Stimulated activated CD8-positive, alpha-beta memory T cell treated with anti-CD3 and anti-CD28 coated beads, Interleukin-15, amount 100 ng/mL, for 4 hours (primary cell): ENCODE measurements at places on chromosomes 6 and 20.

- DNase-seq: no peak
Measured at GRCh38 chr6:138291849-138292181, 73.5 kb upstream of the PBOV1 start.

GRCh38 chr6:37725957-37726356 is 28.3 kb upstream of the MDGA1 start:
- DNase-seq: no peak

- no peak for DNase-seq
Measured at GRCh38 chr20:46622165-46622564, 29.1 kb downstream of the SLC13A3 start.

DNA sequence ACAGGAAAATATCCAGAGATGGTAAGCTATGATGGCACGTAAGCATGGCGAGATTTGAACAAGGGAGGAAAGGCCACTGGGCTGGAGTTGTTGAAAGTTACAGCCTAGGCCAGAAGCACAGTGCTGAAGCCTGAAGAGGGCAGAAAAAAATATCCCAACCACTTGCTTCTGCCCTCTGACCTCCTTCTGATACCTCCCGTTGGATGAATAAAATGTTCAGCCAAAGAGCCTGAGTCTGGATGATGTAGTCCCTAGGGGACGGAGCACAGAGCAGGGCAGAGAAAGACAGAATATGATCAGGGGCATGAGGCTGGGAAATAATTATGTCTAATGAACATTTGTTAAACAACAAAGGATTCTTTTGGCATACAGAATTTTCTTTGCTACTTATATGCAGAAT is 19.7 kb downstream of the KLHL31 start:
- no peak for DNase-seq

DNA sequence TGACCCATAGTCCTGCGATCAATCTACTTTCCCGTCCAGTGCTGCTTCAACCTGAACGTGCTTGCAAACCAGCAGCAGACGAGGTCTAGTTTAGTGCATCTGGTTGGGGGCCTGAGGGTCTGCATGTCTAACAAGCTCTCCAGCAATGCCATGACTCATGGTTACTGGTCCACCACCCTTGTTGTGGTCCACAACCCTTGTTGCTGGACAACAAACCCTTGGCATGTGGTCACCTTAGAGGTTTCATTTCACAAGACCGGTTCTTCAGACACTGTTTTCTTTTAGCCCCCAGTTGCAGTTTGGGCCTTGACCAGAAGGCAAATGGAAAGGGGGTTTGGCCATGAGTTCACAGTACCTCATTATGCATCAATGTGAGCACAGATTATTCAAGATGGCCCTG is 424.8 kb downstream of the QKI start:
- no peak for DNase-seq

DNA sequence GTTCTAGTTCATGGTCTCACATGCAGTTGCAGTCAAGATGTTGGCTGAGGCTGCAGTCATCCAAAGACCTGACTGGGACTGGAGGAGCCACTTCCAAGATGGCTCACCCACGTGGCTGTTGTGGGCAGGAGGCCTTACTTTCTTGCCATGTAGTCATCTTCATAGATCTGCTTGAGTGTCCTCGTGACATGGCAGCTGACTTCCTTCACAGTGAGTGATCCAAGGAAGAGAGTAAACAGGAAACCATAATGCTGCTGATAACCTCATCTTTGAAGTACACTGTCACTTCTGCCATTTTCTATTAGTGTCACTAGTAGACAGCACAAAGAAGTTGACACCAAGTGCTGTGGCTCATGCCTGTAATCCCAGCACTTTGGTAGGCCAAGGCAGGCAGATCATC is 40.1 kb upstream of the AKIRIN2 start:
- DNase-seq: no peak

GRCh38 chr6:147881432-147881831 is 372.9 kb downstream of the SAMD5 start:
- no peak for DNase-seq

DNA sequence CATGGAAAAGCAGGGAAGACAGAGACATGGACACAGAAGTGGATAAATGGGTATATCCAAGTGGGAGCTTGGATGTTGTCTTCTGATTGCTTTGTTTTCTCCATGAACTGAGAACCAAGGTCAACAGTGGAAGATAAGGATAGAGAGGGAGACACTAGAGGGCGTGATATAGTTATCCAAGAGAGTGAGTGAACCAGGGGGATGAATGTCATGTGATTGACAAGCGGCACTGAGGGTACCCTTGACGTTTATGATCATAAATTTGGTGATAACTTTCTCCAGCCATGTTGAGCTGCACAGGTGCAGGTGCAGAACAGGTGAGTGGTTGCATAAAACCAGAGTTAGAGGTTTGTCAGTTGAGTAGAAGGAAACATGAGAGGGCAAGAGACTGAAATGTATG is 20.7 kb downstream of the EBF4 start:
- DNase-seq: no peak

DNA sequence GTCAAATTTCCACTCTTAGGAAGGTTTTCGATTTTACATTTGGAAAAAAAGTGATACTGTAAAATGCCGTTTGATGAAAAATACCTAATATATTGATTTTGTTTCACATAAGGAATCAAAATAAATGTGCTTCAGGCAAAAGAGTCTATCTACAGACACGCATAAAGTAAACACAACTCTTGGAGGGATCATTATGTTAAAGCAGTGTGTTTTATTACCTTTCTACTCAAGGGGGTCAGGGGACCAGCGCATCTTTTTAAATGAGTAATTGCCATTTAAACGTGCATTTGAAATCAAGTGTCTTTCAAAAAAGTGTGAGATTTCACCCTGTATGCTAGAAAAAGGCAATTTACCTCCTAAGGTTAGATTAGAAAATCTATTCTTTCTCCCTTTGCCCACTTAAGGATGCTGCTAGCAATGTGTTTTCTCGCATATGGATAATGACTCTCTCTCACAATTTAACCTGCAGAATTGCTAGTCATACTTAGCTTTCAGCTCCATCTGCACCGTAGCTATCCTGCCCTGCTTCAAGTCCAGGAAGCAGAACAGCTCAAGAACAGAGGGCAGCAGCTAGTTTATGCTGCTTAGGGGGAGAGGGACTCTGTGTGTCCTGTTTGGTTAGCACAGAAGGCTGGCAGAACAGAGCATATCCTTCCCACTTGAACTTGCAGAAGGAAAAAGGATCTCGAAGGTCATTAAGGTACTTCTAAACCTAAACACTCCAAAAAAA is 35.0 kb downstream of the NKAIN2 start:
- no peak for DNase-seq

- no peak for DNase-seq
Measured at GRCh38 chr6:81148751-81149150, 603.7 kb downstream of the TENT5A start.

DNA sequence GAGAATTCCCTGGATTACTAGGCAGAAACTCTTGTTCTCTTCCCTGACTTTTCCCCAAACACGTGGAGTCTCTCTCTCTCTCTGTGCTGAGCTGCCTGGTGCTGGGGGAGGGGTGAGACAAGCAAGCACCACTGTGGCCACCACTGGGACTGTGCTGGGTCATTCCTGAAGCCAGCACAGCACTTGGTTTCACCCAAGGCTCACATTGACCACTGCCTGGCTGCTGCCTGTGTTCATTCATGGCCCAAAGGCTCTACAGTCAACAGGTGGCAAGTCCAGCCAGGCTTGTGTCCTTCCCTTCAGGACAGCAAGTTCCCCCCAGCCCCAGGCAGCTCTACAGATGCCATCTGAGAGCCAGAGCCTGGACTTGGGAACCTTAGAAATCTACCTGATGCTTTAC is 92.2 kb downstream of the CTNNBL1 start:
- DNase-seq: no peak

DNA sequence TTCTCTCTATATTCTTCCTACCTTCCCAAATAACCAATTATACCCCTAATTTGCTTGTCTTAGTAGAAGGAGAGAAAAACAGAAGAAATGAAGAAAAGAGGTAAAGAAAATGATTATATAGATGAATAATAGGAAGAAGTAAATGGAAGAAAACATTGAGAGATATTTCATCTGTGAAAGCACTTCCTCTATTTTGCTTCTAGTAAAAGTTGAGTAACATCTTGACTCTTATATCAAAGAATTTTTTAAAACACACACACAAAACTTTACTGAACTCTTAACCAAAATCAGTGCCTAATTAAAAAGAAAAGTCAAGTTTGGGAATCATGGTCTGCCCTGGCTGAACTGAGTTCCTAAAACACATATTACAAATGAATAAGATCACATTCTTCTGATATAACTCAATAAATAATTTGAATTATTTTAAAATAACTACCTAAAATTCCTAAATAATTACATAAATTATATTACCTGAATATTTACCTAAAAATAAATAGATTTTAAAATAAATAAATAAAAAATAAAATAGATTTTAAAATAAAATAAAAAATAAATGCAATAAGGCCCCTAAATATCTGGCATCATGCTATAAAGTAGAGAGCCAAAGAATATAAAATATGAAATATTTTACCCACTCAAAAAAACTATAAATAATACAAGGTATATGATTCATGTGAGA is 8.8 kb downstream of the SLC17A2 start:
- DNase-seq: no peak

- DNase-seq: no peak
Measured at GRCh38 chr6:36757206-36757605, 59.6 kb downstream of the RAB44 start.

GRCh38 chr6:53426667-53427270 is 78.0 kb upstream of the ELOVL5 start:
- no peak for DNase-seq

DNA sequence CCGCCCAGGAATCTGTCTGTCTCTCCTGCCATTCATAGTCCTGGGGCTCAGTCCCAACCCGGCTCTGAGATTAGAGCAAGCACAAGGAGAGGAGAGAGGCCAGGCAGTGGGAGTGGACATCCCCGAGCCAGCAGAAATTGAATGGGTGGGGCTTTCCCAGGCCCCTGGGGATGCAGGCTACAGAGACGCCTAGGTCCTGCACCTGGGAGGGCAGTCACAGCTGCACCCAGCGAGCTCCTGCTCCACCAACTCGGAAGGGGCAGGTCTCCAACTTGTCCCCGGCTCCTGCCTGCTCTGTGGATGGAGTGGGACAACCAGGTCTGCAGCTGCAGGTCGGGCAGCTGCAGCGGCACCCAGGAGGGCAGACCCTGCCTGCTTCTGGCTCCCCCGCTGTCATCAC is 11.1 kb upstream of the AIG1 start:
- no peak for DNase-seq

- DNase-seq: no peak
Measured at GRCh38 chr6:6176586-6177228, 143.8 kb downstream of the F13A1 start.

DNA sequence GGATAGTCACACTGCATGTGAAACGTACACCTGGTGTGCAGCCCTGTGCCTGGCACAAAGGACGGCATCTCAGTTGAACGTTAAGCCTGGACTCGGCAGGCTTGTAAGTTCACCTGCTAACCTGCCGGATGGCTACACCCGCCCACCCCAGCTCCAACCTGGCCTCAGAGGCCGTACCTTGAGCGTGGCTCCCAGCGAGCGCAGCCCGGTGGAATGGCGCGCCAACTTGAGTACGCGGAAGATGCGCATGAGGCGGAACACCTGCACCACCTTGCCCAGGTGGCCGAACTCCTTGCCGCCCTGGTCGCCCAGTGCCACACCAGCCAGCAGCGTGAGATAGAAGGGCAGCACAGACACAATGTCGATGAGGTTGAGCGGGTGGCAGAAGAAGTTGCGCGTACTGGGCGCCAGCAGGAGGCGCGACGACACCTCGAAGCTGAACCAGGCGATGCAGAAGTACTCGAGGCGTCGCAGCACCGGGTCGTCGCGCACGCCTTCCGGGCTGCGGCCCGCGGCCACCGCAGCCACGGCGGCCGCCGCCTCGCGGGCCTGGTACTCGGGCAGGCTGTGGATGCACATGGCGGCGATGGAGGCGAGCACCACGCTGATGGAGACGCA is 3.3 kb downstream of the KCNS1 start:
- no peak for DNase-seq

DNA sequence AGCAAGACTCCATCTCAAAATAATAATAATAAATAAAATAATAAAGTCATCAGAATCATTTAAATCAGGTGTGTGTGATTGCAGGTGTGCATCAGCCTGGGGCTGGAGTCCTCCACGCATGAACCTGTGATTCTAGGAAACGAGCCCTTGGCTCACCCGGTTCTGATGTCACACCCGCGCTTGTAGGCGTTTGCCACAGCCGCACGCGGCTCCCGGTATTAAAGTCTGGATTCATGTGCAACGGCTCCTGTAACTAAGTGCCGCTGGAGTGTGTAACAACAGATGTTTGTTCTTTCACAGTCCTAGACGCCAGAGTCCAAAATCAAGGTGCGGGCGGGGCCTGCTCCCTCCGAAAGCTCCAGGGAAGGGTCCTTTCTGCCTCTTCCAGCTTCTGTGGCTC is 45.2 kb downstream of the KCNQ2 start:
- no peak for DNase-seq

- DNase-seq: no peak
Measured at GRCh38 chr6:119934816-119935215, 585.3 kb upstream of the MAN1A1 start.

GRCh38 chr20:16472045-16472872 is 101.0 kb downstream of the KIF16B start:
- no peak for DNase-seq

- no peak for DNase-seq
Measured at GRCh38 chr6:15507221-15507620, 155.6 kb downstream of the DTNBP1 start.

DNA sequence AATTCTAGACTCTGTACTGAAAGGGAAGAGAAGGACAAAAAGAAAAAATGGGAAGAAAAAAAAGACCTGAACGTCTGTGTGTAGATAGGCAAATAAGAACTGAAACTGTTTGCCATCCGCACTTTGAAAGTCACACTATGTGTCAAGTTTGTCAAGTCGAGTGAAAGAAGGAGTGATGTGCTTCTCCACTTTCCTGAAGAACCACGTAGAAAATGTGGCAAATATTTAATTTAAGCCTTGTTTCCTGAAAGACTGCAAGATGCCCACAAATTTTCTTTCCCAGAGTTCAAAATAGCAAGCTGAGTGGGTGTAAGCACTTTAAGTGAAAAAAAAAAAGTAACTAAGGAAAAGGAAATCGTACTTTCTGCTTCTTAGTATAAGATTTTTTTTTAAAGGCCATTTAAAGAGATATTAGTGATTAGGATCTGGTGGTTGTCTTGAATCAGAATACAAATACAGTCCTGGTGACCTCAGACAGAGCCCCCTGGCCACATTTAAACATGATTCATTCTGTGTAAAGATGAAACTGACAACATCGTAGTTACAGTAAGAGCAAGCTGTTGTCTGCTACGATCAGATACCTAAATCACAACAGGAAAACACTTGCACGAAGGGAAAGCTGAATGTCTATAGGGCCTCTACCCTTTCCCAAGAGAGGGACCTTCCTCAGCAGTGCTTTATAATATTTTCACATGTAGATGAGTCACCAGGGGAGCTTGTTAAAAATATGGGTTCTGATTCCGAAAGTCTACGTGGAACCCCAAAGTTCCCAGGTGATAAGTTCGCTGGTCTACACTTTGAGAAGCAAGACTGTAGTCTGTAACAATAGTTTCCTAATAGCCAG is 102.3 kb downstream of the HIVEP2 start:
- peak; percentile 50 for DNase-seq
